Bronchial epithelial cell (primary cell): ENCODE measurements at places on chromosomes 3 and 15. TPM values are rescaled to one million over a fixed set of nuclear protein-coding genes. Genes with fewer than 3 reads are reported as not detected.

GRCh38 chr15:69046781-69047180 is 32.3 kb downstream of the NOX5 start:
- DNase-seq, result no peak

Gene MB21D2
- 9.2 and 9.6 TPM in 2 replicates for total RNA-seq

DNA sequence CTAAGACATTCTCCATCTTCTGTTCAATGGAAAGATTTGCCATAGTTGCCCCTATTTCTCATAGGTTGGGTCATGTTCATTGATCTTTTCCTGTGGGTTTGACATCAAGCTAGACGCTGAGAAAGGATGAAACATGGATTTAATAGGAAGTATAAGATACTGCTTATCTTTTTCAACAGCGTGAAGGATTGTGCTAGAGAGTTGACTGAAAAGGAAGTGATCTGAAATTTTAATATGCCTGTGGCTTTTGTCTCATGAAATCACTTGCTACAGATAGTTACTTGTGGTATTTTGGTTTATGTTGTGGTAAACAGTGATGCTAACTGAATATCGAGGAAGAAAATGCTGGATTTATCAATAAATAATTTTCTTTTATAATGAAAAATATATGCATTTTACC is 442.9 kb downstream of the EDEM1 start:
- no peak for DNase-seq

Gene CPEB1
- total RNA-seq, result under 0.01 TPM in 2 replicates

GRCh38 chr3:184073621-184074020 is 20.8 kb downstream of the HTR3C start:
- no peak for DNase-seq
